Endothelial cell of umbilical vein (primary cell): ENCODE measurements at places on chromosomes 7 and 10.
A peak's percentile ranks its signal among the peaks of the same experiment; 100 is the strongest.

DNA sequence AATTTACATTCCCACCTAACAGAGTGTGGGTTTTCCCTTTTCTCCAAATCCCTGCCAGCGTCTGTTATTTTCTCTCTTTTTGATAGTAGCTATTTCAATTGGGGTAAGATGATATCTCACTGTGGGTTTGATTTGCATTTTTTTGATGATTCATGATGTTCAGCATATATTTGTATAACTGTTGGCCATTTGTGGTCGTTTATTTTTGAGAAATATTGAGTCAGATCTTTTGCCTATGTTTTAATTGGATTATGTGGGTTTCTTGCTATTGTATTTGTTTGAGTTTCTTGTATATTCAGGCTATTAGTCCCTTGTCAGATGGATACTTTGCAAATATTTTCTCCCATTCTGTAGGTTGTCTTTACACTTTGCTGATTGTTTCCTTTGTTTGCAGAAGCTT lies 193.8 kb downstream of the ABCA13 start:
- no peak for DNase-seq

DNA sequence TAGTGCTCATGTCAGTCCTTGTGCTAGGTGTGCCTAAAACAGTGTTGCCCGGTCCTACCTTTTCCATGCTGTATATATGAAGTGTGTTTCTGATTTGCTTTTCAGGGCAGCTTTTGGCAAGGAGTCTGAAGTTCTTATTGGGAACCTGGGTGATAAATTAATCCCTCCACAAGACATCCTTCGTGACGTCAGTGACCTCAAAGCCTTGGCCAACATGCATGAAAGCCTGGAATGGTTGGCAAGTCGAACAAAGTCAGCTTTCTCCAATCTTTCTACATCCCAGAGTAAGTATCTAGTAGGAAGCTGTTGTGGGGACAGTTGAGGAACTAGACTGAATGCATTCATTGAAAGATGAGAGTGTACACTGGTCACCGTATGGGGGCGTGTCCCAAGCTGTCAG lies 189.4 kb upstream of the LRGUK start:
- no peak for DNase-seq

DNA sequence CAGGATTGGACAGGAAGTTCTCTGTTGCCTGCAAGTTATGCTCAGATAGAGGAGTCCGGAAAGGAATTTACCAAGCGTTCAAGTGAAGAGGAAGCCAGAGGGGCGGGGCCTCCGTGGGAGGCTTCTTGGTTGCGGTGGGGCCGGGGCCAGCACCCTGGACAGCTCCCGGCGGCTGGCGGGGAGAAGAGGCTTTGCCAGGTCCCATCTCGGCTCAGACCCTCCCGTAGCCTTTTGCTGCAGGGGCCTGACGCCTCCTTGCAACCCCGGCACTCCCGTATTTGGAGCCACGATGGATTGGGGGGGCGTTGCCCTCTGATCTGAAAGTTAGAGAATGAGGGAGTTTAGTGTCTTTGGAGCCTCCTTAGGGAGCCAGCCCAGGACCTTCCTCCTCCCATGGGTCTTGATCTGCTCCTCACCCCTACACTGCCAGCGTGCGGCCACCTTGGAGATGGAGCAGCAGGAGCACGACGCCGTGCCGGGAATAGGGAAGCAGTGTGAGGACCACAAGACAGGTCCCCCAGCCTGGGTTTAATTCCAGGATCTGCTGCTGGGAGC lies 3.1 kb upstream of the SLC18A3 start:
- peak; percentile 60 for DNase-seq

DNA sequence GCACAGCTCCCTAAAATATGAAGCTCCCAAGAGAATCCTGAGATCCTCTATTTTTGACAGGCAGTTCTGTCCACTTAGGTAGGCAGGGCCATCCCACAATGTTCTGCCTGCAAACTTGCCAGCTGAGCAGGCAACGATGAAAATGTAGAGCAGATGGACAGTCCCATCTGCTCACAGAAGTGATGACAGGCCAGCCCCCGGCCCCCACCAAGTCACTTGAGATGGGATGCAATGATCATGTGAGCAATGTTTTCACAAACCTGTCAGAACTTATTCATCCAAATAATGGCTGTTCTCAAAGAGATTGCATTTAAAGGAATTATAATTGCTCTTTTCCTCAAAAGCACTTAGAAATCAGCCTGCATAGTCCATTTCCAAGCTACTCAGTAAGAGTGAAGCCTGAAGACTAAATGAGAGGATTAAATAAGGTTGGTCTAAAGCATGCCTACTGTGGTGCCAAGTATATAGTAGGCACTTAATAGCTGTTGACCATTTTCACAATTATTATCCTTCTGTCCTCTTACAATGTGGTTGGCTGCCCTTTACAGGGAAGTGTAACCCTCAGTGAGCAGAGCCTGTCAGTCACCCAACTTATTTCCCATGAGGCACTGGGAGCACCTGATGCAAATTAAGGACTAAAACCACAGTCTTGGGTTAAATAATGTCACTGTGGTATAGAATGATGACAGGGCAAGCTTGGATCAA lies 301.2 kb downstream of the FGFR2 start:
- no peak for DNase-seq

GRCh38 chr7:124411796-124412195 lies 353.8 kb downstream of the GPR37 start:
- DNase-seq = no peak

GRCh38 chr7:25389489-25390106 lies 161.3 kb upstream of the NPVF start:
- DNase-seq = peak; percentile 44

DNA sequence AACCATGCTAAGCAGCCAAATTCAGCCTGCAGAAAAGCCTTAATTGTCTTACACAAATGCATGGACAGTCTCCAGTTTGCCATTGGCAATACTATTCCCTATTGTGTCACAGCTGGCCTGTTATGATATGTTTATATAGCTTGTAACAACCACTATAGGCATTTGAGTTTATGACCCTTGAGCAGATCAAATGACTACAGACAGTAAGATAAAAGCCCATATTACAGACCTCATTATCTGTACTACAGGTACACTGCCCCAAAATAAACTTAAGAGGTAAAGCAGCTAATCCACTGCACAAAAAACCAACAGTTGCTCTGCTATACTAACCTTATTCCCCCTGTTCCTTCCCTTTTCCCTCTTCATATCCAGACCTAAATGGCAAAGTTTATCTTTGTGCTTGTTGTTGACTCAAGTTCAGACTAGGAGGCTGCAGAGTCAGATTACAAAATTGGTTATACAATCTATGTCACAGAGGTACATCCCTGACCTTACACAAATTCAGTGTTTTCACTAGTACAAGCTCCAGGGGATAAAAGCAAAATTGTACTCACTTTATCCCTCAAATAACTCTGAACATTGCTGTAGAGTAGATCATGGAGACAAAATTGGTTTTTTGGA lies 218.4 kb downstream of the GRM8 start:
- no peak for DNase-seq

DNA sequence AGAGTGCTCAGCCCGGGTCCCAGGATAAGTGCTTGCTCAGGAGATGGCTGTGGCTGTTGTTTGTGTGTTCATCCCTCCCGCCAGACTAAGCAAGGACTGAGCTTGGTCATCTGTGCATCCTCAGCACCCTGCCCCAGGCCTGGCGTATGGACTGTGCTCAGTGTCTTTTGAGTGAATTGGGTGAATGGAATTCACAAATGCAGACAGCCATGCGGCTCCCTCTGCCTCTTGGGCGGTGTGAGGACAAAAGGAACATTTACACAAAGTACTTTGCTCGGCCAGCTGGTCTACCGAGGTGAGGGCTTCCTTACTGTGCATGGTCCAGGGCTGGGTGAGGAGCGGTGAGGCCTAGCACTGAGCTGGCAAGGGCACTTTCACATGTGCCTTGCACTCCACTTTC lies 120.2 kb downstream of the CDH23 start:
- DNase-seq = no peak

DNA sequence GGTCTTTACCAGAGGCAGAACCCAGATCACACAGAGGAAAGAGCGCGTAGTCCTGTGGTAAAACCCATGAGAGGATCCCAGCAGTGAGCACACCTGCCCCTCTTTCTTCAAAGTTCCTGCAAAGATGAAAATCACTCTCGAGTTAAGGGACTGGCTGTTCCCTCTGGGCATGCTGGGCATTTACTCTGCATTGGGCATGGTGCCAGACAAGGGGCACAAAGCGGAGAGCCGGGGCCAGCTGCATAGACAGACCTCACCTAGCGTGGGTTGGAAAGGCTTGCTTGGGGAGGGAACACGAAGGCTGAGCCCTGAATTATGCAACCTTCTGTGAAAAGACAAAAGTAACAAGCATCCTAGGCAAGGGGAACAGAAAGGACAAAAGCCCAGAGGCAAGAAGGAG lies 120.0 kb upstream of the TCERG1L start:
- no peak for DNase-seq

GRCh38 chr10:46229144-46229563 lies 57.6 kb upstream of the ANTXRL start:
- peak; percentile 5 for DNase-seq

- no peak for DNase-seq
These were observed 675.8 kb downstream of the PCDH15 start for GRCh38 chr10:54125098-54125747.

GRCh38 chr10:28120795-28121194 lies 121.9 kb upstream of the ODAD2 start:
- no peak for DNase-seq

- DNase-seq = no peak
These were observed 33.6 kb downstream of the GSAP start for GRCh38 chr7:77382532-77382931.

GRCh38 chr7:95427166-95427565 lies 7.7 kb downstream of the PON2 start:
- DNase-seq = no peak

GRCh38 chr10:108872854-108873253 lies 1050.5 kb downstream of the XPNPEP1 start:
- DNase-seq = no peak

GRCh38 chr7:19026888-19027287 lies 90.5 kb downstream of the TWIST1 start:
- no peak for DNase-seq

- DNase-seq = no peak
These were observed 73.0 kb downstream of the MICU1 start for GRCh38 chr10:72552857-72553256.

DNA sequence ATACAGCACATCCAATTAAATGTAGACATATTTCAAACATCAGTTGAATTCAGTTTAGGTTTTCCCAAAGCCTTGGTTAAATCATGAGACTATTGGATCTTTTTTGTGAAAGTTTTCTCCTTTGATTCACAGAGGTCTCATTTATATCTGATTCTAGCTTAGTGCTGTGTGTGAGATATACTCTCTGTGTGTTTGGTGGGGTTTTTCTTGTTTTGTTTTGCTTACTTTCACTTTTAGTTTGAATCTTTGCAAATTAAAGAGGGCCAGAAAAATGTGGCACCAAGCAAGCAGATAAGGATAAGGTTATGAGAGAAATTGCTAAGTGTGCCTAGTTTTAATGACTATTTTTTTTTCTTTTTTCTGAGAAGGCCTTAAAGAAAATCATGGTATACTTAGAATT lies 12.6 kb upstream of the OR6B1 start:
- no peak for DNase-seq

- DNase-seq = no peak
These were observed 126.0 kb downstream of the SGMS1 start for GRCh38 chr10:50497758-50498157.

GRCh38 chr10:34696423-34696822 lies 118.7 kb downstream of the PARD3 start:
- DNase-seq = peak; percentile 64

DNA sequence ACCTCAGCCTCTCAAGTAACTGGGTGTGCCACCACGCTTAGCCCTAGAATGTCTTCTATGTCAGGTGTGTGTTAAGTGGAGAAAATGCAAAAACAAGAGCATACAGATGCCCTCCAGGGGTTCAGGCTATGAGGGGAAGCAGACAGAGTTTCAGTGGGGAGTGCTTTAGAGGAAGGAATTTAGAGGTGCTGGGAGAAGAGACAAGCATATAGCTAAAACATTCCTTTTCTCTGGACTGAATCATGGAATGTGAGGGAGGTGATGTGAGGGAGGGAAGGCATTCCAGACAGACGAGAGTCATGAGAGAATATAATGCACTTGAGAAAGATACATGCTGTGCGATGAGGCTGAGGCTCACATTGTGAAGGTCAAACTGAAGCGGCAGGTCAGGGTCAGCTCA lies 6.6 kb upstream of the ZNF786 start:
- no peak for DNase-seq

DNA sequence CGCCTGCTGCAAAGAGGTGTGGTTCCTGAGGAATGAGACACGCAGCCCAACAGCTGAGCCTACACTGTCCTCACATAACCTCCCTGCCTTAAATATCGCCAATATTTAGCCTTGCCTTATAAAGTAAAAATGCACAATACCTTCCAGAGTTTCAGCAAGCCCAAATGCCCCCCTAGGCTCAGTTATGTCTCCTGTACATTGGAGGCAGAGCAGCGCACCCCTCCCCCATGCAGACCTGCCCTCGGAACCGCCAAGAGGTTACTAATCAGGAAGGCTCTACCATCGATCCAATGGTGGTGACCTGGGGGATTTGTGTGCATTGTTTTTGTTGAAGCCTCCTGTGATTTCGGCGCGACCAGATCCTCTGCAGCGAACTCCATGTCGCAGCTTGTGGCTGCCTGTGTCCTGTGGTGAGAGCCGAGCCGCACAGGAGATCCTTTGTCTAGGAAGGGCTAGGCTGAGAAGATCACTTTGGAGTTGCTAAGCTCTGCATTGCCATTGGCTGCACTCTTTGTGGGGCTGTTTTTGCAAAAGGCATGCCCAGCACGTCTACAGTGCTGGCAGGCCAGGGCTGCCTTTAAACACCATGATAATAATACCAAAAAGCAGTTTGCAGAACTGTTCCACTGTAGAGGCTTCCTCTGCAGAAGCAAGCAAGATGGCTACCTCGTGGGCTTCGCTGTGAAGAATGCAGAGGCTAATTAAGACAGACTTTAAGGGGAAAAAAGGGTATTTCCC lies 40.1 kb downstream of the TET1 start:
- DNase-seq = peak; percentile 86
